Activated naive CD4-positive, alpha-beta T cell treated with Interleukin-2 at 50 U/mL for 16 hours (primary cell): ENCODE measurements at places on chromosomes 2 and 18.

DNA sequence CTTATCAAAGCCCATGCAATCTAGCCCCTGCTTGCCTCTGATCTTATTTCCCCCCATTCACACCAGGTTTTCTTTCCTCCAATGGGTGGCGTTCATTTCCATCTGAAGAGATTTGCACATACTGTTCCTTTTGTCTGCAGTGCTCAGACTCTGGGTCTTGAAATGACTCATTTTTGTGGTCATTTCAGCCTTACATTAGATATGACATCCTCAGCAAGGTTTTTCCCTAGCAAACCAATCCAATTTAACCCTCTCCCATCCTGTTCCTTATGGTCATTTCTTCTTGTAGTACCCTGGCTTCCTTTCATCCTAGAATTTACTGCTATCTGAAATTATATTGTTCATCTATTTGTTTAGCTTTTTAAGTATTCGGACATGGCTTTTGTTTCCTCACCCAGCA is 42.5 kb upstream of the SCN1A start:
- DNase-seq, result no peak

GRCh38 chr18:78144669-78145068 is 834.9 kb upstream of the SALL3 start:
- no peak for DNase-seq

GRCh38 chr2:219733746-219734145 is 106.3 kb downstream of the SLC4A3 start:
- no peak for DNase-seq

DNA sequence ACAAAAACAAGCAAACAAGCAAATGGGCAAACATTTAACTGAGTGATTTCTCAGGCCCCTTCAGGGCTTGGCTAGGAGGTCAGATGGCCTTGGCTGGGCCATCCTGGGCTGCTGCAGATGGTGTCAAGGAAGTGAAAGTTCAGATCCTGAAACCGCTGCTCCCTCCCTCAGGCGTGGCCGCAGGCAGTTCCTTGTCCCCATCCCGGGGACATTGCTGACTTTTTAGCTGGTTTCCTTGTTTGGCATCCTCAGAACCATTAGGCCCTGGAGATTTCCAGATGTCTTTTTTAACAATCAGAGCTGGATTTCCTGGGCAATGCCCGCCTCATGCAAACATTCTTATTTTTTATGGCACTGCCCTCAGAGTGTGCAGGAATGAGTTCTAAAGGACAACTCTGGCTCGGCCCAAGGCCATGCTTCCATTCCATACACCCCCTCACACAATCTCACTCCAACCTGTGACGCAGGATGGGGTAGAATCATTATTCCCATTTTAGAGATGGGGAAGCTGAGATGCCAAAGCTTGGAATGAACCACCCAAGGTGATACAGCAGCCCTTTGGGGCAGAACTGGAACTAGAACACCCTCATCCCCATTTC is 86.1 kb upstream of the ZCCHC2 start:
- DNase-seq, result no peak

GRCh38 chr2:148023861-148024260 is 3.0 kb downstream of the MBD5 start:
- DNase-seq, result no peak

DNA sequence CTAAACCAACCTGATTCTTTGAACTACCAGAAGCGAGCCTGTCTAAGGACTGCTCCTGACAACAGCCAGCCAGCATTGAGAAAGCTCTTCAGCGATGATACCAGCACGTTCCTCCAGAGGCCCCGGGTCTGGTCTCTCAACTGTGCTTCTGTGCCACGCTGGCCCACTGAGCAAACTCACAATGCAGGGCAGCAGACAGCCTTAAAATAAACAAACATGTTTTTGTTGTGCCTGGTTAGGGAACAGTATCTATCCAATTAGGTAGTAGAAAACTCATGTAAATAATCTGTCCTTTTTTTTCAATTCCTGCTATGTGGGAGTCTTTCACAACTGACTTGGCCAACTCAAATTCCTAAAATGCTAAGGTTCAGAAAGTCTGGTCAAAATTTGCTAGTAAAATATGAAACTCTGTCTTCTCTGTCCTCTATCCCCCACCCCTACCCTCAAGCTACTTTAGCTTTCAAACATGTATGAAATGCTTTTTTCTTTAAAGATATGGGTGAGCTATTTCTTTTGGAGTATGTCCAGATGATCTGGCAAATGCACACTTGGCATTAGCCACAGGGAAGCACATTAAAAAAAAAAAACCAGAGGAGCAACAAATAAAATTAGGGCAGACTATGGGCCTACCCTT is 21.4 kb upstream of the EML4 start:
- no peak for DNase-seq

DNA sequence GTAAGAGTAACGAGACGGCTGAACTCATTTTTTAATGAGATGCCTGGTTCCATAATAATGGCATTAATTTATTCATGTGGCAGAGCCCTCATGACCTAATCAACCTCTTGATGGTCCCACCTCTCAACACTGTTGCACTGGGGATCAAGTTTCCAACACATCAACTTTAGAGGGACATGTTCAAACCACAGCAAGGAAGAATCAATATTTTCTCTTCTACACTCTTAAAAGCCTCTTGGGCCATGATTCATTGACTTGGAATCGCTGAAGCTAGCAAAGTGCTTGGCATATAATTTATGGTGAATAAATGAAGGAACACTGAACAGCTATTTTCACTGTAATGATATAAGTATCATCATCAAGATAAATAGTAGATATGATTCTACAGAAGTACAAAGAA is 333.0 kb downstream of the TNS1 start:
- DNase-seq, result no peak

DNA sequence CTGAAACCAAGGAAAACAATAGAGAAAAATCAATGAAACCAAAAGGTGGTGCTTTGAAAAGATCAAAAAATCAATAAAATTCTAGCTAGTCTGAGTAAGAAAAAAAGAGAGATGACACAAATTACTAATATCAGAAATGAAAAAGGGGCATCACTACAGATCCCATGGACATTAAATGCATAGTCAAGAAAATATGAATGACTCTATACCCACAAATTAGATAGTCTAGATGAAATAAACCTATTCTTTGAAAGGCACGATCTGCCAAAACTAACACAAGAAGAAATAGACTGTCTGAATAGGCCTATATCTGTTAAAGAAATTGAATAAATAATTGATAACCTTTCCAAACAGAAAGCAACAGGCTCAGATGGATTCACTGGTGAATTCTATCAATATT is 15.2 kb upstream of the DSG3 start:
- DNase-seq, result no peak

DNA sequence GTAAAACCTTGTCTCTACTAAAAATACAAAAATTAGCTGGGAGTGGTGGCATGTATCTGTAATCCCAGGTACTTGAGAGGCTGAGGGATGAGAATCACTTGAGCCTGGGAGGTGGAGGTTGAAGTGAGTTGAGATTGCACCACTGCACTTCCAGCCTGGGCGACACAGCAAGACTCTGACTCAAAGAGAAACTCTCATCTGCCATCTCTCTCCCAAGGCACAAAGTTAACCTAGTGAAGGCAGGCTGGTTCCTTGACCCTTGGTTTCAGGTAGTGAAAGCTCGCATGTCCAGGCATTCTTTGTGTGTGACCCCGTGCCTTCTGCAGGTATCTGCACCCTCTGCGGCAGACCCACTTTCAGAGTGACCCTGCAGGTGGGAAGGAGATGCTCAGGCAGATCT is 100.0 kb downstream of the WDSUB1 start:
- no peak for DNase-seq

DNA sequence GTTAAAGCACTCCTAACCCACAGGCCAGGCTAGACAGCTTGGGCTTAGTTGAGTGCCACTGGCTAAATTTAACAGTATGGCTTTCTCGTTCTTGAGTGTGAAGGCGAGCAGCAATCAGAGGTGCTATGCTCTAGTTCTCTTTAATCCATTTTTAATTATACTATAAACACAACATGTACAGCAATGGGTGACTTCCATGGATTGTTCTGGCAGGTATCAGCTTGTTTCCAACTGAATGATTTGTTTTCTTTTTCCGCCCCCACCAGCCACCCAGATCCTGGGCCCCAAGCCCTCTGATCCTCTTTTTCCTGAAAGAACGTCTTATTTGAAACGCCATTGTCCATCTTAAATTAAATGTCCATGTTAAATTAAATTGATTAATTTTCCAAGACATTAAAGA is 244.8 kb downstream of the IKZF2 start:
- no peak for DNase-seq

DNA sequence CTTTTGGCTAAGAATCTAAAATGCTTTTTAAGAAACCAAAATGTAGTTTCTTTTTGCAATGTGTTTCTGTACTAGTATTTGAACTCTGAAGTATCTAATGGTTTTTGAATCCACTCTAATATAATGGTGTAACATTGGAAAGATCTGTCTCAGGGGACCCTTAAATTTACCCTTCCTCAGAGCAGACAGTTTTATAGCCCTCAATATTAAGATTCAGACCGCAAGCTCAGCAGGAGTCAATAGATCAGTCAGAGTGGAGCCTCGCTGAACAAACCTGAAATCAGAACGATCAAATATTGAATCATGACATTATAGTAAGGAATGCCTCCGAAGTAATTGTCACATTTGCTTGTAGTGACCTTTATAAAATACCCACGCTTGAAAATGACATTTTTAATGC is 18.3 kb downstream of the SGPP2 start:
- DNase-seq, result no peak

GRCh38 chr2:205741256-205741978 is 59.1 kb downstream of the NRP2 start:
- no peak for DNase-seq

DNA sequence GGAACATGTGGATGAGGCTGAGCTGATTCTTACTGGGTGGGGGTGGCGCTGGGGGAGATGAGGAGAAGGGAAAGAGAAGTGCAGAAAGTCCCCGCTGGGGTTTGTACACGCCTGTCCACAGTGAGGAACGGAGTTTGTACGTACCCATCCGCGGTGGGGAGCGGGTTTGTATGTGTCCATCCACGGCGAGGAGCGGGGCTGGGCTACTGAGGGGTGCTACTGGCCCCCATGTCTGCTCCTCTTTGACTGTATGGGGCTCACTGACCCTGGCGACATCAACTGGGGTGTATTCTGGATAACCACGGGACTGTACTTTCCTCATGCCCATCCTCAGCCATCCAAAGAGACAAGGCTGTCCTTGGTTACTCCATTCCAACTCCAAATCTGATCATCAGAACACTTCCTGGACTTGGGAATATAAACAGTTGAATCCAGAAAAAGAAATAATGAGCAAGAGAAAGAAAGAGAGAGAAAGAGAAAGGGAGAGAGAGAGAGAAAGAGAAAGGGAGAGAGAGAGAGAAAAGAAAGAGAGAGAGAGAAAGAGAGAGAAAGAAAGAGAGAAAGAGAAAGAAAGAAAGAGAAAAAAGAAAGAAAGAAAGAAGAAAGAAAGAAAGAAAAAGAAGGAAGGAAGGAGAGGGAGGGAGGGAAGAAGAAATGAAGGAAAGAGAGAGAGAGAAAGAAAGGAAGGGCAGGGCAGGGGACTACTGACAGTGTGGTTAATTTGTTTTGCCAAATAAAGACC is 21.0 kb downstream of the MAL start:
- no peak for DNase-seq

GRCh38 chr2:95345081-95345562 is 48.0 kb downstream of the KCNIP3 start:
- no peak for DNase-seq

- no peak for DNase-seq
Measured at GRCh38 chr2:238320648-238321281, 447 bp downstream of the TRAF3IP1 start.

GRCh38 chr18:75130591-75131328 is 78.2 kb downstream of the PTGR3 start:
- DNase-seq, result no peak

DNA sequence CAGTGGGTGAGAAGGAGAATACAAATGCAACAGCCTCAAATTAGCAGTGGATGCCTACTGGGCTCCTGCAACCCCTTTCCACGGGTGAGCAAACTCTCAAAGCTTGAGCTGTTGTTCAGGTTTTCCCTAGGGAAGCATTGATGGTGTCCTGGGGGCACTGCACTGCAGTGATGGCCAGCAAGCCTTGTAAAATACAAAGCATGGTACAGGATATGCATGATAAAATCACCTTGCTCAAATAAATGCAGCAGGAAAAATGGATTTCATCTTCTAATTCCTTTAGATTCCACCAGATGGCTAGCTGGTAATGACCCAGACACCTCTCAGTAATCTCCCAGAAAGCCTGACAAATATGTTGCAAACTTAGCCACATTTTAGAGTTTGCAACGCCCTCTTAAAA is 698.2 kb downstream of the TRIB2 start:
- no peak for DNase-seq

GRCh38 chr18:9507565-9508088 is 32.3 kb downstream of the RALBP1 start:
- DNase-seq, result no peak

GRCh38 chr18:77140439-77141109 is 8.0 kb upstream of the MBP start:
- peak; percentile 36 for DNase-seq

GRCh38 chr2:238967978-238968360 is 120.1 kb downstream of the TWIST2 start:
- no peak for DNase-seq

- DNase-seq, result no peak
Measured at GRCh38 chr2:47091118-47091517, 64.0 kb downstream of the STPG4 start.

DNA sequence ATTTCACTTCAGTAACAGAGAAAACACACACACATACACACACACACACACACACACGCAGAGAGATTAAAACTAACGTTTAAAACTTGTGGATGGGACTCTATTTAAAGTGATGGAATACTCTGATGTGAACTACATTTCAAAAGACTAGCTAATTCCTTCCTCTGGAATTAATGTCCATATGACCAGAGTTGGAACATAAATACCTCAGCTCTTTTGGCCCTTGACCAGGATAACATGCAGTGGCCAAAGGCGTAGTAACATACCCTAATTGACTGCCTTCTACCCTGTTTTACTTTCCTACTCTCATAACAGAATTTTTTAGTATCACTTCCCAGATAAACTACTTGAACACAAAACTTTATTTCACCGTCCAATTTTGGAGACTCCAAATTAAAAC is 671.3 kb upstream of the CHAC2 start:
- no peak for DNase-seq

- no peak for DNase-seq
Measured at GRCh38 chr2:67918471-67918870, 144.3 kb downstream of the C1D start.

- no peak for DNase-seq
Measured at GRCh38 chr2:217866457-217866856, 136.3 kb downstream of the TNS1 start.

DNA sequence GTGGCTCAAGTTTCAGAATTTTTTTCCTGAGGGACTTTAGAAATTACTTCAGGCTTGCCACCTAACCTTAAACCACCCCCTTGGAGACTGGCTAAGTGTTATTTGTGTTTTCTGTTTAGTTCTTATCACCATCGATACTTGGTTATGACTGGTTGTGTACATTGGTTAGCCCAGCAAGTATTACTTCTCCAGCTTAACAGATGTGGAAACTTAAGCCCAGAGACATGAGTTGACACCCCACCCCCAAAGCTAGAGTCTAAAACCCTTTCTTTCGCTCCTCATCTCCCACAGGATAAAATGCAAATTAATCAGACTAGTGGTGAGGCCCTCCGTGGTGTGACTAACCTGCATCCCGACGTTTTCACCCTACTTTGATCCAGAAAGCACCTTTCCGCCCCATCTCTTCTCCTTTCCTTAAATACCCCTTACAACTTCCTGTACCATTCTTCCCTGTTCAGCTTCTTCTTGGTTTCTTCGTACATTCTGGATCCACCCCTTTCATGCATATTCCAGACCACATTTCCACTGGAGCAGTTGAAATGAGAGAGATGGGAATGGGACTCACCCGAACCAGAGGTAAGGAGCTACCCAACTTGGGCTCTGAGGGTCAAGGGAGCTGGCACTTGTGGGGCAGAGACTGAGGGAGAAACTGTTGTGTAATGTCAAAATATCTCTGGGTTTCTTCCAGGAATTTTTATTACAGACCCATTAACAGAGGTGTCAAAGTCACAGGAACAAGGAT is 819 bp upstream of the MAP3K2 start:
- DNase-seq, result peak; percentile 28
